ENCODE measurements at places on chromosomes 1 and 21. TPM values are rescaled to one million over a fixed set of nuclear protein-coding genes. Genes with fewer than 3 reads are reported as not detected.

The CDA gene
- 6.0 TPM for total RNA-seq

The CD84 gene
- total RNA-seq = not detected

The IFI44L gene
- 0.51 TPM for total RNA-seq

The CD1D gene
- total RNA-seq = 0.72 TPM

The LHX8 gene
- total RNA-seq = not detected

The ATAD3C gene
- total RNA-seq = 0.36 TPM

The DNAJC28 gene
- total RNA-seq = 0.92 TPM

The EVI5 gene
- total RNA-seq = 9.6 TPM

The ANGPTL1 gene
- not detected for total RNA-seq

The FMO4 gene
- total RNA-seq = 0.52 TPM

The PTGS2 gene
- 8.7 TPM for total RNA-seq

The LCE6A gene
- not detected for total RNA-seq

The GPR37L1 gene
- total RNA-seq = 0.07 TPM

The CRYAA gene
- total RNA-seq = not detected

The OR10Z1 gene
- total RNA-seq = not detected

The UBXN10 gene
- total RNA-seq = 0.14 TPM

The CD48 gene
- not detected for total RNA-seq

The LRRC39 gene
- total RNA-seq = not detected

The MAST2 gene
- total RNA-seq = 38.0 TPM

The ZNF593 gene
- 89.3 TPM for total RNA-seq

The APOBEC4 gene
- not detected for total RNA-seq

The HORMAD1 gene
- not detected for total RNA-seq

The CHI3L1 gene
- 0.86 TPM for total RNA-seq

The CLCA1 gene
- total RNA-seq = not detected

The SPRR2F gene
- not detected for total RNA-seq

The NMNAT2 gene
- total RNA-seq = 0.65 TPM

The DISP3 gene
- 0.29 TPM for total RNA-seq

The PLK3 gene
- total RNA-seq = 25.5 TPM

The ETV3L gene
- not detected for total RNA-seq

The UMODL1 gene
- total RNA-seq = not detected

The OR2L5 gene
- not detected for total RNA-seq

The MMEL1 gene
- not detected for total RNA-seq

The USP25 gene
- total RNA-seq = 23.9 TPM

The STYXL2 gene
- total RNA-seq = not detected

The TSPEAR gene
- total RNA-seq = not detected

The TCHHL1 gene
- total RNA-seq = not detected

The LAPTM5 gene
- 2.2 TPM for total RNA-seq

The CRNN gene
- total RNA-seq = not detected

The NHLH2 gene
- 0.06 TPM for total RNA-seq

The RXRG gene
- total RNA-seq = not detected

The RNU1-1 gene
- total RNA-seq = under 0.01 TPM

Measured in epithelial cell of proximal tubule (primary cell).